NCI-H187 treated with DMSO at 0.1 percent for 48 hours (cell line): ENCODE measurements at places on chromosomes 6 and 20.
A peak's percentile ranks its signal among the peaks of the same experiment; 100 is the strongest.

DNA sequence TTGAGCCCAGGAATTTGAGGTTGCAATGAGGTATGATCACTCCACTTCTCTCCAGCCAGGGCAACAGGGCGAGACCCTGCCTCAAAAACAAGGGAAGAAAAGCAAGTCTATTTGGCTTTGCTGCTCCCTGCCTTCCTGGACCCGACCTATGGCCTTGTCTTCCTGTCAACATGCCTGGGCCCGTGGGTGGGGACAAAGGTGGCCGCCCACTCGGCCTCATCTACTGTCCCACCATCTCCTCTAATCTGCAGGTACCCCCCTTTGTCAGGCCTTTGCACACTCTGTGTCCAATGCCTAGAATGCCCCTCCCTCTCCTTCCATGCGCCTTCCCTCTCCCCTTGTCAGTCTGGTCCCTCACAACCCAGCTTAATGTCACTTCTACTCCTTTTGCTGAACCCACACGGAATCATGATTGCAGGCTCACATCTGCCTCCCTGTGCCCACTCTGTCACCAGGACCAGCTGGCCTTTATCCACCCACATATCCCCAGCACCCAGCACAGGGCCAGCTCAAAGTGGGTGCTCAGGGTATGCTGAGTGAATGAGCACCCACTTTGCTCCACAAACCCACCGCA, 40.3 kb downstream of the MDFI start:
- no peak for DNase-seq

DNA sequence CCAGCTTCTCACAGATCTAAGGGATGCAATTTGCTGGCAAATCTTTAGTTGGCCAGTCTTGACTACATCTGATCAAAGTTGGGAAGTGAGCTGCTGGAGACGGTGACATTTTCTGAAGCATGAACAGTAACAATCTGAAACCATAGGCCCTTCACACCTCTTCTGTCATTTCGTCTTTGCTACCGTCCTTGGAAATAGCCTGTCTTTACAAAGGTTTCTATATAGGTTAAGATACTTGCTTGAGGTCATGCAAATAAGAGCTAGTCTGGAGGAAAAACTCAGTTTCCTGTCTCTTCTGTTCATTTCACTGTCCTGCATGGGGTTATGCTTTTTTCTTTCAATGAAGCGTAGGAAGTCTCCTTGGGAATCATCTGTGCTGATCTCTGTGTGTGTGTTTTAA, 55.6 kb downstream of the CARMIL1 start:
- DNase-seq, result no peak

GRCh38 chr6:33271117-33271467, 584 bp downstream of the VPS52 start:
- no peak for DNase-seq

- no peak for DNase-seq
Observed at GRCh38 chr6:158751224-158751623, 67.9 kb downstream of the EZR start.

GRCh38 chr6:132246120-132246617, 155.1 kb downstream of the MOXD1 start:
- DNase-seq, result no peak

- DNase-seq, result no peak
Observed at GRCh38 chr20:48772183-48772976, 55.4 kb downstream of the PREX1 start.

DNA sequence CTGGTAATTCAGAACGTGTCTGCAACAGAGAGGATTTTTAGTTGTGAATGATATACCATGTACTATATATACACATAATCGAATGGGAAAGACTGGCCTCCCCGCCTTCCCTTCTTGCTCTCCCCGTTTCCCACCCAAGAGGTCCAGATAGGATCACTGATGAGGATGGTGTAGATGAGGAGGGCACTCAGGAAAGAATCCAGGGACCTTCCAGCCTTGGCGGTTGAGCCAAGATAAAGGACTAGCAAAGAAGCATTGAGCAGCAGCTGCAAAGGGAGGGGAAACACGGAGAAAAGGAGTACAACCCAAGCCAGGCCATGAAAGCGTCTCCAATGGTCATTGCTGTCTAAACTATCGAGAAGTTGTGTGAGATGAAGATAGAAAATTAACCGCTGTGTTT, 84.0 kb upstream of the EXOC2 start:
- DNase-seq, result no peak

GRCh38 chr6:132499757-132500156, 13.2 kb downstream of the STX7 start:
- DNase-seq, result no peak

- DNase-seq, result no peak
Observed at GRCh38 chr6:13405961-13406477, 77.7 kb upstream of the TBC1D7 start.

DNA sequence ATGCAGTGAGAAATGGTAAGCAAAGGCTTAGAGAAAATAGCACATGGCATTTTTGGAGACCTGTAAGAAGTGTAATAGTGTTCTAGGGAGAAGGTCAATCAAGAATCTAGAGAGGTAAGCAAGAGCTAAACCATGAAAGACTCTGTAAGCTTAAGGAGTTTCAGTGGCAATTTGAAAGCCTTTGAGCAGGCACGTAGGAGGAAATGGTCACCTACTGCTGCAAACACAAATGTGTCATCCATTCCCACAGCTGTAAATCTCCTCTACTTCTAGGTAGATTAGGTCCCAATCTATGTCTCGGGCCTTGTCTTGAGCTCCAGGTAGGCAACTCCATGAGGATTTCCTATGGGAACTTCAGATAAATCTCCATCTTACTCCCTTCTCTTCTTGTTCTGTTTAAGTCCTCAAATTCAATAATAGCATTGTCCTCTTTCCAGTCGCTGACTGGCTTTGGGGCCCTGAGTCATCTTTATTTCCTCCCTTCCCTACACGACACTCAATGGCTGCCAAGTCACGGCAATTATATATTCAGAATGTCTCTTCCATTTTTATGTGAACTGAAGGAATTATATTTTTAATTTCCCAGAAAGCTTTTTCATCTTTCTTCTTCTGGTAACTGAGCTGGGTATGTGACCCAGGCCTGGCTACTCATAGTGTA, 24.2 kb upstream of the PAQR8 start:
- DNase-seq, result no peak

GRCh38 chr6:43007126-43007525, 6.6 kb downstream of the MEA1 start:
- DNase-seq, result no peak

GRCh38 chr6:87261534-87261933, 60.9 kb upstream of the SMIM8 start:
- DNase-seq, result no peak

GRCh38 chr20:44319839-44320422, 8.9 kb upstream of the FITM2 start:
- DNase-seq, result no peak

GRCh38 chr6:158249340-158249836, 62.9 kb upstream of the TULP4 start:
- DNase-seq, result no peak

GRCh38 chr6:61833176-61833755, 452.8 kb downstream of the KHDRBS2 start:
- DNase-seq, result no peak

DNA sequence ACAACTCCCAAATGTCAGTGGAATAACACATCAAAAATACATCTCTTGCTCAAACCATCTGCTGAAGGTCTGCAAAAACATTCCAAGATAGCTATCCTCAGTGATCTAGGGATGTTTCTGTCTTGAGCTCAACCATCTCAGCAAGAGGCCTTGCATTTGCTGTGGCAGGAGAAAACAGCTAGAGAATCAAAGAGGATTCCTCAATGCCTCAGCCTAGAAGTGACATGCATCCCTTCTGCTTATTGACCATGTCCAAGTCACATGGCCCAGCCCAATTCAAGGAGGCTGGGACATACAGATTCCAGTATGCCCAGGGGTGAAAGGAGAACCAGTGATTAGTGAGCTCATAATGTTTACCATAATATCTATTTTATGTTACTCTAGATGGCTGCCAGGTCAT, 269.5 kb downstream of the PLCB1 start:
- no peak for DNase-seq

- no peak for DNase-seq
Observed at GRCh38 chr6:61210549-61210948, 1075.5 kb downstream of the KHDRBS2 start.

DNA sequence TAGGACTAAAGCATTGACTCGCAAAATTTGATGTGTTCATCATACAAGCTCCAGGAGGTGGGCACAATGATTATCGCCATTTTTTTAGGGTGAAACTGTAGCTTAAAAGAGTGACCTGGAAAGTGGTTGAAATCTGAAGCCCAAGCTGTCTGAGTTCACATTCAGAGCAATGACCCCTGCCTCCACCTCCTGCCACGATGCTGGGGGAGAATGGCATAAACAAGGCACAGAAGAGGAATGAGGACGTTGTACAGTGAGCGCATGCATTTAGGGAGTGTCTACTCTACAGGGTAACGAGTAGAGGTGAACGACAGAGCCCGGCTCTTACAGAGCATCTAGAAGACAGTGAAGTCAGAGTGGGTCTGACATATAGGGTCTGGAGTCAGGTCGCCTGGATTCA, 37.2 kb downstream of the CNKSR3 start:
- no peak for DNase-seq

DNA sequence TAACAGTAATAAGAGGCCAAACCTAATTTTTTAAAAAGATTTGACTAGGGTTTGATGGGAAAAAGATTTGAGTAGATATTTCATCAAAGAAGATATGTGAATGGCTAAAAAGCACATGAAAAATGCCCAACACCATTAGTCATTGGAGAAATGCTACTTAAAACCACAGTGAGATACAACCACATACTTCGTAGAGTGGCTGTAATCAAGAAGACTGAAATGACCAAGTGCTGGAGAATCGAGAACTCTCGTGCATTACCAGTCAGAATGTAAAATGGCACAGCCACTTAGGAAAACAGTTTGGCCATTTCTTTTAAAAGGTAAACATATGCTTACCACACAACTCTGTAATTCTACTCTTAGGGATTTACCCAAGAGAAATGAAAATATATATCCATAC, 175.5 kb downstream of the EYA2 start:
- no peak for DNase-seq

- peak; percentile 42 for DNase-seq
Observed at GRCh38 chr6:24051942-24052589, 73.9 kb upstream of the NRSN1 start.

DNA sequence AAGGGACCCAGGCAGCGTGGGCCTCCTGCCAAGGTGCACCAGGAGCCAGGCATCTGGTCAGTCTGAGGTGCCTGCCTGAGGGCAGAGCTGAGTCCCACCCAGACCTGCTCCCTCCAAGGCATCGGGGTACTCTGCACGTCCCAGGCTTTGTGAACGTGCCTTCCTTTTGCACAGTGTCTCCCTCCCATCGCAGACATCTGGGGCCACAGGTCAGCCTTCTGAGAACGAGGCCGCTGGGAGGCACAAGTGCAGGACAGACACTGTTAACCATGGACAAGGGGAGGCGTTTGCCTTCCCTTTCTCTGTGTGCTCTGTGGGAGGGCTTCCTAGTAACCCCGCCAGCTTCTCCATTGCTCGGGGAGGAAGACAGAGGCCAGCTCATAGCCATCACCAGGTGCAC, 47.6 kb downstream of the TFAP2C start:
- no peak for DNase-seq

GRCh38 chr20:52833901-52834300, 138.3 kb upstream of the TSHZ2 start:
- DNase-seq, result no peak

GRCh38 chr6:45654673-45655072, 276.9 kb upstream of the SUPT3H start:
- no peak for DNase-seq

GRCh38 chr6:134047673-134048072, 4.8 kb downstream of the SLC2A12 start:
- no peak for DNase-seq

- DNase-seq, result no peak
Observed at GRCh38 chr20:48673507-48673906, 154.3 kb downstream of the PREX1 start.

- DNase-seq, result no peak
Observed at GRCh38 chr6:147833607-147834006, 325.1 kb downstream of the SAMD5 start.
